Keratinocyte (primary cell): ENCODE measurements at places on chromosomes 1 and 21. TPM values are rescaled to one million over a fixed set of nuclear protein-coding genes. Genes with fewer than 3 reads are reported as not detected.

The MTOR gene
- 30.2 to 34.2 TPM (median 31.5 TPM) in 3 replicates for polyA plus RNA-seq

The S100A8 gene
- 99.7 to 1,918 TPM (median 403 TPM) in 3 replicates for polyA plus RNA-seq

The SNIP1 gene
- 6.7 to 8.9 TPM (median 7.1 TPM) in 3 replicates for polyA plus RNA-seq

The ANKRD34A gene
- 0.53 to 0.83 TPM (median 0.66 TPM) in 3 replicates for polyA plus RNA-seq

The ICOSLG gene
- polyA plus RNA-seq, result 1.7 to 2.2 TPM (median 1.8 TPM) in 3 replicates

GRCh38 chr21:25557180-25557579 lies 50.1 kb downstream of the MRPL39 start:
- H3K27ac ChIP-seq, result no peak overlapping the region

GRCh38 chr1:99808391-99809115 lies 41.6 kb upstream of the AGL start:
- peak; percentile 35 for DNase-seq
- peaks cover 6% of the 10 kb centered on the region for H3K4me1 ChIP-seq
- no peak overlapping the region for H3K27ac ChIP-seq
- no peak overlapping the region for H3K4me3 ChIP-seq
- H3K27me3 ChIP-seq, result peaks cover 22% of the 10 kb centered on the region

GRCh38 chr1:26084844-26085243 lies 17.4 kb upstream of the TRIM63 start:
- no peak for DNase-seq
- H3K27ac ChIP-seq, result no peak overlapping the region
- H3K27me3 ChIP-seq, result no peaks in the 10 kb centered on the region

DNA sequence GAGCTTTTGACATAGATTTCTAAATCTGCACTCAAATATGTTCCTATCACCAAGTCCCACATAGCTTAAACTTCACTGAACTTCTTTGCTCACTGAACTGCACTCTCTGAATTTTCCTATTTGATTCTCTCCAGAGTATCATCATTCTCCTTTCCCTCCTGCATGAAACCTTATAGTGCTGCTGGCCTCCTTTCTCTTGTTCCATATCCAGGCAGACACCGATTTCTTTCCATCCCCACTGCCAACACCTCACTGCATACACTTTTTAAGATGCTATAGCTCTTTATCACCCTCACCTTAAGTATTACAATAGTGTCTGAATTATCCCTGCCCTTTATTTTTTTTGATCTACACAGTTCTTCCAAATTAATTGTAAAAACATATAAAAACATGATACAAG lies 3.1 kb upstream of the TRIM45 start:
- H3K4me1 ChIP-seq, result peaks cover 12% of the 10 kb centered on the region
- peaks cover 12% of the 10 kb centered on the region for H3K27me3 ChIP-seq
- no peak overlapping the region for H3K4me3 ChIP-seq
- no peaks in the 10 kb centered on the region for H3K36me3 ChIP-seq

DNA sequence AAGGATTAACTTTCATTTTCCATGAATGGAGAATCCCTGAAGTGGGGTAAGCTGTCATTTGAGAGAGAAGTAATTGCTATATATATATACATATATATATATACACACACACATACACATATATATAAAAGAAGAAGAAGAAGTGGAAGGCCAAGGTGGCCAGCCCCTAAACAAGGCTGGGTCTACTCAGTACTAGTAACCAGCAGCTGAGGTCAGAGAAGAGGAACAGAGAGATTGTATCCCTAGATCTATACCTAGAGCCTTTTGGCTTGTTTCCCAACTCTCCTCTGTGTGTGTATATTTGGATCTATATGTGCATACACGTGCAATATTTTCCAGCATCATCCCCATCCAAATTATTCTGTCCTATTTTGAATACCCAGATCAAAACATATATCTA lies 5.2 kb downstream of the TNFSF4 start:
- peaks cover 23% of the 10 kb centered on the region for H3K4me1 ChIP-seq
- no peaks in the 10 kb centered on the region for H3K36me3 ChIP-seq
- H3K4me3 ChIP-seq, result no peak overlapping the region
- no peaks in the 10 kb centered on the region for H3K27me3 ChIP-seq
- no peak overlapping the region for H3K27ac ChIP-seq
- DNase-seq, result no peak

- H3K27me3 ChIP-seq, result no peaks in the 10 kb centered on the region
- H3K27ac ChIP-seq, result no peak overlapping the region
- no peaks in the 10 kb centered on the region for H3K36me3 ChIP-seq
- no peak for DNase-seq
- peaks cover 23% of the 10 kb centered on the region for H3K4me1 ChIP-seq
Observed at GRCh38 chr1:35505911-35506798, 51.0 kb downstream of the KIAA0319L start.

- peak overlapping the region; percentile 89 for H3K4me3 ChIP-seq
- peaks cover 8% of the 10 kb centered on the region for H3K4me1 ChIP-seq
- H3K27me3 ChIP-seq, result no peaks in the 10 kb centered on the region
- H3K36me3 ChIP-seq, result no peaks in the 10 kb centered on the region
Observed at GRCh38 chr1:153728305-153729066, 636 bp downstream of the INTS3 start.

DNA sequence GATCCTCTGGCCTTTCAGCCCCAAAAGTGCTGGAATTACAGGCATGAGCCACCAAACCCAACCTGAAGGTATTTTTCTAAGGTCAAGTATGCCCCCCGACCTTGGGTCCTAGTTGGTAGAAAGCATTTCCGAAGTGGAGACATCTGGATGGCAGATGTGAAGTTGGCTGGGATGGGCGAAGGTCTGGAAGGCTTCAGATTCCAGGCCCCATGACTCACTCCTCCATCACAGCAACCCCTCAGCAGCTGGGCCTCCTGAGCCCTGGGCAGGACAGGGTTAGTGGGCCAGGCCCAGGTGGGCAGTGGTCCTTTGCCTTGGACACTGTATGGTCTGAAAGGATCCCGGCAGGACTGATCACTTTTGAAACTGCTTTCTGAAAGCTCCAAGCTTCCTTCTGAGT lies 23.3 kb downstream of the NAV1 start:
- DNase-seq, result no peak
- no peak overlapping the region for H3K4me3 ChIP-seq
- H3K4me1 ChIP-seq, result no peaks in the 10 kb centered on the region
- no peak overlapping the region for H3K27ac ChIP-seq

DNA sequence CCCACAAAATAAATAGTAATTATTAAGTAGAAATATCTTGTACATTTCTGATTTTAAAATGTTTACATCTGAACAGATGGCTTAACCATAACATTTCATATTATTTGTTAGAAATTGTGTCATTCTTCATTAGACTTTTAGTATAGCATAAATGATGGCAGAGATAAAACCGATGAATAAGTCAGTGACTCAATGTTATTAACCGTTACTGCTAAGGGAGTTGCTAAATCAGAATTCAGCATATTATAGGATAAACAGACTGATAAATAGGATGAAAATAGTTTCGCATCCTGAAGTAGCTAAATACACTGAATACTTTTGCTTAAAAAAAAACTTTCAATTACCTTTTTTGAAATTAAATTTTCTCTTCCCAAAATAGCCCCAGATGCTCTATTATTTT lies 610.6 kb upstream of the ZP4 start:
- no peak overlapping the region for H3K4me3 ChIP-seq
- no peaks in the 10 kb centered on the region for H3K4me1 ChIP-seq
- H3K27me3 ChIP-seq, result no peaks in the 10 kb centered on the region
- no peaks in the 10 kb centered on the region for H3K36me3 ChIP-seq

GRCh38 chr21:10272216-10272615 lies 249.2 kb upstream of the TPTE start:
- no peak overlapping the region for H3K4me3 ChIP-seq
- no peaks in the 10 kb centered on the region for H3K4me1 ChIP-seq
- DNase-seq, result no peak
- no peaks in the 10 kb centered on the region for H3K36me3 ChIP-seq

DNA sequence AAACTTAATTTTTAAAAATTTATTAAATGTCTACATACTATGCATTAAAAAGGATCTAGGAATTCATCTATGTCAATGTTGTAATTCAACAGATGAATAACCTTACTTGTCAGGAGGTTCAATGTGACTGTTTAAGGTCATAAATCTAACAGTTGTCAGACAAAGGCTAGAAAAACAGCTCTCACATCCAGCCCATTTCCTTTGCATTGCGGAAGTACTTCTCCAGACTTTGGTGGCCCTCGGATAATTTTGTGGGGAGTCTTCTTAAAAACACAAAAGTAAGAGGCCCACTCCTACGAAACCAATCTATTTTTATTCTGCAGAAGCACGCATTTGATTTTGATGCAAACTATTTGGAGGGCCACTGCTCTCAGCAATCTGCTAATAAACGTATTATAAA lies 122.6 kb upstream of the CHRM3 start:
- H3K27ac ChIP-seq, result no peak overlapping the region
- no peak for DNase-seq
- H3K36me3 ChIP-seq, result no peaks in the 10 kb centered on the region
- no peaks in the 10 kb centered on the region for H3K27me3 ChIP-seq
- no peaks in the 10 kb centered on the region for H3K4me1 ChIP-seq

DNA sequence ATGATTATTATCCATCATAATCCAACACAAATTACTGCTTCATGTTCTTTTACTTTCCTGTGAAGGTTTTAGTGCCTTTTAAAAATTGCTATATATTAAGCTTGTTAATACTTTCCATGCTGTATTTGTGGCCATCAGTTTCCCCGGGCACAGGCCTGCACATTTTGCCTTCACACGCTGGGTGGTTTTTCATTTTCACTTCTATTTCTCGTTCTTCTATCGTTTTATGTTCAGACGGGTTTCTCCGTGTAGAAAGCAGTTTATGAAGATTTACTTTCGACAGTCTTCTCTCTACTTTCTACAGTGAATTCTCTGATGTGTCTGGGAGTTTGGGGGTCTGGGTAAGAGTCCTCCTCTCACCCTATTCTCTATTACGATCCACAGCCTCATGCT lies 9.5 kb downstream of the RUNX3 start:
- no peak overlapping the region for H3K27ac ChIP-seq
- peaks cover 43% of the 10 kb centered on the region for H3K27me3 ChIP-seq
- H3K4me1 ChIP-seq, result no peaks in the 10 kb centered on the region
- H3K36me3 ChIP-seq, result no peaks in the 10 kb centered on the region

GRCh38 chr21:15947677-15948076 lies 217.9 kb downstream of the USP25 start:
- no peak for DNase-seq
- H3K4me3 ChIP-seq, result no peak overlapping the region
- H3K27ac ChIP-seq, result no peak overlapping the region
- H3K36me3 ChIP-seq, result no peaks in the 10 kb centered on the region
- peaks cover 4% of the 10 kb centered on the region for H3K27me3 ChIP-seq

DNA sequence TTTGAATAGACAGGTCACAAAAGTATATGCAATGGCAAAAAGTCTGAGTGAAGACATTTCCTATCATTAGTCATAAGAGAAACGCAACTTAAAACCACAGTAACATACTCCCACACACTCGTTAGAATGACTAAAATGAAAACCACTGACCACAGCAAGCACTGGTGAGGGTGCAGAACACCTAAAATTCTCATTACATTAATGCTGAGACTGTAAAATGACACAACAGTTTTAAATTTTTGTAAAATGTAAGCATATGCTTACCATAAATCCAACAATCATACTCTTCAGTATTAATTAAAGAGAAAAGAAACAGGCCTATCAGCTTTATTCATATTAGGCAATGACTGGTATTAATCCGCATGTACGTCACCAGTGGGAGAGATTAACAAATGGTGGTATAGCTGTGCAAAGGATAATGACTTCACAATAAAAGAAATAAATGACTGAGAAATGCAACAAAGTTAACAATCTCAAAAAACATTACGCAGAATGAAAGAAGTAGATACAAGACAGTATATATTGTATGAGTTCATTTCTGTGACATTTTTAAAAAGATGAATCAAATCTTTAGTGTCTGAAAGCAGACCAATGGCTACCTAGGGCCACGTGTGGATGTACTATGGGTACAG lies 253.5 kb downstream of the AKT3 start:
- no peaks in the 10 kb centered on the region for H3K36me3 ChIP-seq
- peak overlapping the region; percentile 46 for H3K27ac ChIP-seq
- no peak overlapping the region for H3K4me3 ChIP-seq
- DNase-seq, result peak; percentile 23

- H3K4me3 ChIP-seq, result no peak overlapping the region
- H3K27me3 ChIP-seq, result no peaks in the 10 kb centered on the region
- no peak for DNase-seq
- H3K36me3 ChIP-seq, result no peaks in the 10 kb centered on the region
- H3K4me1 ChIP-seq, result no peaks in the 10 kb centered on the region
- no peak overlapping the region for H3K27ac ChIP-seq
Observed at GRCh38 chr1:83807231-83807630, 191.7 kb downstream of the TTLL7 start.

DNA sequence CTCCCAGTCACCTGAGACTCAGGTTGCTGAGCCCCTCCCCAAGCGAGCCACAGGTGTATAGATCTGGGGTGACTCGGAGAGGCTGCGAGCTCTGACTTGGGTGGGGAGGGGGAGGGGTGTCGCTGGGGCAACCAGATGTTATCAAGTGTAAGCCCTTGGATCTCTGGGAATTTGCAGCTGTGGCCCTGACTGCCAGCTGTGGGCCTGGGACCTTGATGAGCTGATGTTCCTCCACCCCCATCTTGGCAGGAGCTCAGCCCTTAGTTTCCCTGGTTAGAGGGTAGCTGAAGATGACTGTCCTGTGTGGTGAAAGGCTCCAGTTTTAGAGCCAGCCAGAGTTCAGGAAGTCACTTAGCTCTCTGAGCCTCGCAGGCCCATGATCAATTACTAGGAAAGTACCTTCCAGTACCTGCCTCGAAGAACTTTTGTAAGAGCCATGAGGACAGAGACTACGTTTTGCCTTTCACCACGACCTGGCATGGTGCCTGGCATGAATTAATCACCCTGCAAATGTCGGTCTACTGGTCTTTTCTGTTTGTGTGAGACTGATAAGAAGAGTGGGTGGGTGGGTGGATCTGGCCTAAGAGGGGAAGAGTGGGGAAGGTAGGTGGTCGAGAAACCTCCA lies 55.8 kb downstream of the YARS1 start:
- peak; percentile 82 for DNase-seq
- no peaks in the 10 kb centered on the region for H3K27me3 ChIP-seq

DNA sequence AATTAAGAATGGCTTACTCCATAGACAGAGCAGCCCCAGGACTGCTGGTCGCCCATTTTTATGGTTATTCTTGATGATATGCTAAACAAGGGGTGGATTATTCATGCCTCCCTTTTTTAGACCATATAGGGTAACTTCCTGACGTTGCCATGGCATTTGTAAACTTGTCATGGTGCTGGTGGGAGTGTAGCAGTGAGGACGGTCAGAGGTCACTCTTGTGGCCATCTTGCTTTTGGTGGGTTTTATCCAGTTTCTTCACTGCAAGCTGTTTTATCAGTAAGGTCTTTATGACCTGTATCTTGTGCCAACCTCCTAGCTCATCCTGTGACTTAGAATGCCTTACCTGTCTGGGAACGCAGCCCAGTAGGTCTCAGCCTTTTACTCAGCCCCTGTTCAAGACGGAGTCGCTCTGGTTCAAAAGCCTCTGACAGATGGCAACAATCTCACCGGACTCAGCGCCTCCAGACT lies 5.2 kb upstream of the AGPAT3 start:
- peaks cover 10% of the 10 kb centered on the region for H3K4me1 ChIP-seq
- H3K27ac ChIP-seq, result no peak overlapping the region
- no peaks in the 10 kb centered on the region for H3K36me3 ChIP-seq
- H3K4me3 ChIP-seq, result no peak overlapping the region
- no peak for DNase-seq

DNA sequence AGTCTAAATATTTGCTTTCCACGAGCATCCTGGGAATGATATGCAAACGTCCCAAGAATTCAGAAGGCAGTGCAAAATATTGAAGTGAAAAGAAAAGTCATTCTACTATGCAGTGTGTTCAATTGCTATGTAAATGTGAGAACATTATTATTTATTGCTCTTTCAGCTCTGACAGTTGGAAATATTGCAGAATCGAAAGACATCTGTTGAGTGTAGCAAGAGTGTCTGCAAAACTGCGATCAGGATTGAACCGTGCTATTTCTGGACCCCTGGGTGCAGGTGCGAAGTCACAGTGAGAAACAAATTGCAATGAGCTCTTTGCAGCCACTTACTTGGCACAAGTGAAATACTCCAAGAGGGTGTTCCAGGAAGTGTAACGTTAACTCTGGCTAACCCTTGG lies 566.4 kb downstream of the AJAP1 start:
- H3K4me1 ChIP-seq, result no peaks in the 10 kb centered on the region
- H3K27me3 ChIP-seq, result no peaks in the 10 kb centered on the region
- DNase-seq, result no peak
- H3K36me3 ChIP-seq, result no peaks in the 10 kb centered on the region
